ENCODE measurements at places on chromosomes 6 and 20. TPM values are rescaled to one million over a fixed set of nuclear protein-coding genes. Genes with fewer than 3 reads are reported as not detected.

FAM184A gene
- polyA plus RNA-seq: 0.16 TPM

DNA sequence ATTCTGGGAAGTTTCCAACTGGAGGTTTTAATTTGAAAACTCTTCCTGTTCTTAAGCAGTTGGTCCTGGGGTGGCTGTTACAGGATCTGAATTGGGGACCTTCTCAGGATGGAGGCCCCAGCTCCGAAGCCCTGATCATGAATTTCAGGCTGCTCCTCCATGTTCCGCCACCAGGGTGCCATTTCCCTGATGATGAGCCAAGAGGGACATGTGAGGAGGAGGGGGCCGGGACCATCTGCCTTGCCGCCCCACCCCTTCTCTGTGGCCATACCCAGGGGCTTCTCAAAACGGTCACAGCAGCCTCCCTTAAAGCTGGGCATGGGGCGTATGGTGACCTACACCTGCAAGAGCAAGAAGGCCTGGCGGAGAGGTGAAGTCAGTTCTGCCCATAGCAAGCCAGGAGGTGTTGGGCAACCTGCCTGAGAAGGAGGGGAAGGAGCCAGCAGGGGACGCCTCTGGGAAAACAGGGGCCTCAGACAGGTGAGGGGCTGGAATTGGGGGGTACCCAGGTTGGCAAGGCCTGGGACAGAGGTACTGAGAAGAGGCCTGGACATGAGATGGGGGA is 3.6 kb upstream of the BAK1 start:
- DNase-seq: no peak

DNA sequence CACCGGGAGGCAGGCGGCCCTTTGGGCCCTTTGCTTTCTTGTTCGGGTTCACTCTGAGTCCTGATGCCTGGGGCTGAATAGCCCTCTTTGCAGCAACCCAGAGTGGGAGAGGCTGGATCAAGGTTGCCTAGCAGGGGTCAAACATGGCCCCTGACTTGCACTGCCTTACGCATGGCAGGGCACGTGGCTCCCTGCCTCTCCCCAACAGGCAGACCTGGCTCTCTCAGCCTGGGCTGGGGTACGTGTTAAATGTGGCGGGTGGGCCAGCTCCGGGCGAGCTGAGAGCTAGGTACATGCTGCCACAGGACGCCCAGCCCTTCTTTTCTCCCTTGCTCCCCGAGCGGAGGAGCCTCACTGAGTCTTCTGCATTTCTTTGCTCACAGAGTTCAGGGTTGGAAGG is 7.3 kb downstream of the C6orf132 start:
- no peak for DNase-seq

DAAM2 gene
- polyA plus RNA-seq: 0.46 TPM

DNA sequence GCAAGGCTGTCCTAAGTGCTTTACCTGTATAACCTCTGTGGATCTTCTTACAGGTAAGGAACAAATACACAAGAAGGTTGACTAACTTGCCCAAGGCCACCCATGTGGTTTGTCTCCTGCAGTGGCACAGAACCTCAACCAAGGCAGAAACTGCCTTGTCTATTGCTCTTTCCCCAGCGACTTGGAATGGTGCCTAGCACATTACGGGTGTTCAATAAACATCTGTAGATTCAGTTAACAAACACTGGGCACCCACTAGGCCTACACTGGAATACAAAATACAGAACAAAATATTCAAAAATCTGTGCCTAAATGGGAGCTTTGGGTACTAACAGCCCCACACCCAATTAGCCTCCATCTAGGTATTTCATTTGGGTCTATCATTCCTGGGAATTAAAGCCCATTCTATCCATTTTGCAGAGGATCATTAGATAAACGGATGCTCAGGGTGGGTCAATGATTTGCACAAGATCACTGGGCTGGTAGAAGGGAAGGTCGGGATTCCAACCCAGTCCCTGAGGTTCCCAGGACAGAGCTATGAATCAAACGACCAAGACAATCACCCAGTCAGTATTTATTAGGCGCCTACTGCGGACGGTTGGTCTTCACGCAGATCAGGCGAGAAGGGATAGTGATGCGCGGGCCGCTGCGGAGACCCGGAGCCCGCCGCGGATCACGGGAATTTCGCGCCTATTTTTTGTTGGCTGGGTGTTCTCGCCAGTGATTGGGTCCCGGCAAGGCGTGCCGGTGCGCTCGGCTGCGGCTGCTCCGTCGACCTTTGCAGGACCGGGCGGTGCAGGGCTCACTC is at the start of gene STK35:
TSS of gene STK35 (plus strand) at position 771 of the 808 bp plus-strand sequence. CDS start 55 bp downstream, outside the sequence.
- no peak for DNase-seq

DNA sequence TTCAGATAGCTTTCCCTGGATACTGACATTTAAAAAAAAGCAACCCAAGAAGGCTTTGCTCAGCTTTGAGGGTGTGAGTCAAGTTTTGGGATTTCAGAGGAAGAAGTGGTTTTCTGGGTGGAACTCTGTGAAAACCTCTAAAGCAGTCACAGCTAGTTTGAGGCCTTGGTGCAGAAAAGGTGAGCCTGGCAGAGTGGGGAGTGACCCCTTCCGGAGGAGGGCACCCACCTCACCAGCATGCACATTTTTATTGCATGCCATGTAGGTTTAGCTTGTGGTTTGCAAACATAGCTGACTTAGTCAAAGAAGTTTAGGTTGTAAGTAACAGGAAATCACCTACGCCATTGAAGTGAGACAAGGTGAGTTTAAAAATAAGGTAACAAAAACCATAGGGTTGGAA is 146.8 kb upstream of the PMEPA1 start:
- DNase-seq: no peak

DNA sequence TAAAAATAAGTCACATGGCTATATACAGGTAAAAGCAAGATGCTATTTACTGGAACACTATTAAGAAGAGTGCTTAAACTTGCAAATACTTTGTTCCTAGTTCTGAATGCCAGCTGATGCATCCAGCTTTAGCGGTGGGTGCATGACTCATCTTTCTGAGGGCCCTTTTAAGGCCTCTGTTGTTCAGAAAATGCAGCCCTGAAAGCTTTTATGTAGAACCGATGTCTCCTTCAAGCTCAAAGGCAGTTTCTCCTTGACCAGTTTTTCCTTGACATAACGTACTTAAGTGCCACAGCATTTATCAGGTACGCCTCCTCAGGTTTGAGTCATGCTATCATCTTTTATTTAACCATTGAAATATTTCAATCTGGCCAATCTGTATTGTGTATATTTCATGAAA is 82.8 kb downstream of the MLIP start:
- no peak for DNase-seq

DNA sequence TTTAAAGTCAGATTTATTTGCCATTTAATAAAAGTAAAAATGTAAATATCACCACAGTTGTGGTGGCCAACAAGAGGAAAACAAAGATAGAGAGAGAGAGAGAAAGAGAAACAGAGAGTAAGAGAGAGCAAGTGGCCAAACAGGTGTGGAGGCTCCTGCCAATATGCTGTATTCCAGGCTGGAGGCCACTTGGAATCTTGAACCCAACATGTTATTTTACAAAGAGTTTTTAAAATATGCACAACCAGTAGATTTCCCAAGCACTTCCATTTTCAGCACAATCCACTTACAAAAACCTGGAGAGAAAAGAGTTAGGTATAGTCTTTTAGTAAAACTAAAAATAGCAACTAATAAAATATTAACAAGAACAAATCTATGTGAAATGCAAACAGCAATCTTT is 1323.1 kb upstream of the CITED2 start:
- DNase-seq: no peak

- DNase-seq: peak; percentile 47
Measured at GRCh38 chr20:1375515-1375914, 17.3 kb downstream of the FKBP1A start.

GRCh38 chr6:126539022-126539421 is 199.1 kb downstream of the CENPW start:
- peak; percentile 59 for DNase-seq

DNA sequence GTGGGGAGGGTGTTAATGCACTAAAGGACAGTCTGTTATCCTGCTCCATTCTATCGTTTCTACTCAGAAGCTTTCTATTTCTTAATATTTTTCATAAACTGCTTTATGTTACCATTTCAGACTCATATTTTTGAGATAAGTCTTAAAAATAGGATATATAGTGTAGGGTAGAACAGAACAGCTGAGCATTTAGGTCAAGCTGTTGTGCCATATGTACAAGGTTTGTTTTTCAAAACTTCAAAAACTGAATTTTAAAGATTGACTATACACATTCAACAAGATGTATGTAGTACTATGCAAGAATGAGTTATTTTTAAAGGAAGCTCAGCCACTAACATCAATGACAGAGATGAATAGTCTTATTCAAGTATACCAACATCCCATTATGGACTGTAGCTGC is 437.1 kb downstream of the PHF3 start:
- DNase-seq: no peak

TRIM15 gene
- not detected for polyA plus RNA-seq

WFDC12 gene
- not detected for polyA plus RNA-seq

BFSP1 gene
- 2.5 TPM for polyA plus RNA-seq

- DNase-seq: no peak
Measured at GRCh38 chr6:36559011-36559793, 11.9 kb upstream of the STK38 start.

DNA sequence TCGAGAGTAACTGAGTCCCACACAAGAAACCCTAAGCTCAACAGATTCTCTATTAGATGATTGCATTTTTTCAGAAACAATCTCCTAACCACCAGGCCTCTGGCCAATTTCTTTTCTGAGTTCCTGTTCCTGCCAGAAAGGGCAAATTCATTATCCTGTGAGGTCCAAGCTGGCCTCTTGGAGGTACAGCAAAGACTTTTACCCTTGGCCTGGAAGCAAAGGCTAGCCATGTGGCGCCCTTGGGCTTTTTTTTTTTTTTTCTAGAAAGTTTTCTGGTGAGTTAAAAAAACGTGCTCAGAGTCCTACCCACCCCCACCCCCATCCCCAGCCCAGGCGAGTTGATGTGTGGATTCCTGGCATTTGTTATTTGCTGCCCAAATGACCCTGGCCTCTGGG is 59.0 kb upstream of the EEF1A1 start:
- no peak for DNase-seq

DNA sequence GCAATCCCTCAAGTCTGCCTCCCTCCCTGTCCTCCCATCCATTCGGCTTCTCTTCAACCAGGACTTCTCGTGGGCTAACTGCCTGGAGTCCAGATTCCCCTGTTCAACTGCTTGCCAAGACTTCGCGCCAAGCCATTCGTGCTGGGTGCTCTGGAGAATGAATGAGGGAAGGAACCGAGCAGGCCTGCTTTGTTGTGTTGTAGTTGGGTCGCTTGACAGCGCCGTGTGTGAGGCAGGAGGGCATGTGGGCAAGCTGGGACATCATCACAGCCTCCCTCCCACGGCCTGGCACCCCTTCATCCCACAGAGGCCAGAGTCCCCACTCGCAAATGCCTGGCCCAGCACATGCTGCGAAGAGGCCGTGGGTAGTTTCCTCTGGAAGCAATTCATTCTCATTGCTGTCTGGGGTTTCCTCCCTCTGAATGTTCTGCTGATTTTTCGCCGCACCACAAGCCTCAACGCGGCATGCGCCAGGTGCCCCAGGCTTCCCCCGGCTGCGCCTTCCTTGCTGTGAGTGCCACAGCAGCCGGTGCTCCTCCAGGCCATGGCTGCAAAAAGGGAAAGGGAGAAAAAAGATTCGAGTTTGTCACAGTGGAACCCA is 336.0 kb downstream of the QKI start:
- DNase-seq: no peak

- DNase-seq: peak; percentile 61
Measured at GRCh38 chr20:53582574-53583351, 10.9 kb downstream of the ZNF217 start.

GRCh38 chr6:34384321-34385153 is 7.9 kb downstream of the NUDT3 start:
- no peak for DNase-seq

CDKN1A gene
- 282 TPM for polyA plus RNA-seq

- DNase-seq: no peak
Measured at GRCh38 chr6:160267102-160267501, 8.5 kb upstream of the SLC22A2 start.

- DNase-seq: no peak
Measured at GRCh38 chr6:41723530-41724227, 11.7 kb downstream of the TFEB start.
